AG20443 (cell line): ENCODE measurements at places on chromosomes 13 and 19.
A peak's percentile ranks its signal among the peaks of the same experiment; 100 is the strongest.

DNA sequence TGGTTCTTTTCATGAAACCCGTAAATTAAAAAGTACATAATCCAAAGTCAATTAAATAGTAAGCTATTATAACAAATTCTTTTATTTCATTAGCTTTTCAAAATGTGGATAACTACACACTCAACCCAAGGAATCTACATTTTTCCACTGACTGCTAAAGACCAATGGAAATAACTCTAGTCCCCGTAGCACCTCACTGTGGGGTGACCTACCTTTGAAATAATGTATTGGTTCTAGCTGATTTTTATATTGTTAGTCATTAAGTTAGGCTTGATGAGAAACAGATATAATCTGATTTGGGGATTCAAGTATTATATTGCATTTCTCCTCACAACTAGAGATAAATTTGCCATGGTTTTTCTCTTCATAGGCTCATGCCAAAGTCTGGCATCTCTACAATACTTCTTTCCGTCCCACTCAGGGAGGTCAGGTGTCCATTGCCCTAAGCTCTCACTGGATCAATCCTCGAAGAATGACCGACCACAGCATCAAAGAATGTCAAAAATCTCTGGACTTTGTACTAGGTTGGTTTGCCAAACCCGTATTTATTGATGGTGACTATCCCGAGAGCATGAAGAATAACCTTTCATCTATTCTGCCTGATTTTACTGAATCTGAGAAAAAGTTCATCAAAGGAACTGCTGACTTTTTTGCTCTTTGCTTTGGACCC lies 37.3 kb downstream of the KL start:
- peak; percentile 44 for DNase-seq

- no peak for DNase-seq
Measured at GRCh38 chr19:31594701-31595100, 245.5 kb upstream of the TSHZ3 start.

- DNase-seq = no peak
Measured at GRCh38 chr13:94232161-94232950, 247.1 kb downstream of the DCT start.

DNA sequence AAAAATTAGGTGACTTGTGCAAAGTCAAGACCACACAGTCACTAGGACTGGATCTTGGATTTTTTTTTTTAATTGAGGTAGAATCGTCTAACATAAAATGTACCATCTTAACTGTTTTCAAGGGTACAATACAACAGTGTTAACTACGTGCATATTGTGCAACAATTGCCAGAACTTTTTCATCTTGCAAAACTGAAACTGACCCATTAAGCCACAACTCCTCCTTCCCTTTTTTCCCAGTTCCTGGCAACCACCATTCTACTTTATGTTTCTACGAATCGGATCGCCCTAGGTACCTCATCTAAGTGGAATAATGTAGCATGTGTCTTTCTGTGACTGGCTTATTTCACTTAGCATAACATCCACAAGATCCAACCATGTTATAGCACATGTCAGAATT lies 37.5 kb upstream of the POMP start:
- DNase-seq = no peak

- peak; percentile 89 for DNase-seq
Measured at GRCh38 chr19:53977429-53977990, 13.9 kb upstream of the CACNG6 start.

- no peak for DNase-seq
Measured at GRCh38 chr19:38470788-38471480, 37.4 kb downstream of the RYR1 start.

DNA sequence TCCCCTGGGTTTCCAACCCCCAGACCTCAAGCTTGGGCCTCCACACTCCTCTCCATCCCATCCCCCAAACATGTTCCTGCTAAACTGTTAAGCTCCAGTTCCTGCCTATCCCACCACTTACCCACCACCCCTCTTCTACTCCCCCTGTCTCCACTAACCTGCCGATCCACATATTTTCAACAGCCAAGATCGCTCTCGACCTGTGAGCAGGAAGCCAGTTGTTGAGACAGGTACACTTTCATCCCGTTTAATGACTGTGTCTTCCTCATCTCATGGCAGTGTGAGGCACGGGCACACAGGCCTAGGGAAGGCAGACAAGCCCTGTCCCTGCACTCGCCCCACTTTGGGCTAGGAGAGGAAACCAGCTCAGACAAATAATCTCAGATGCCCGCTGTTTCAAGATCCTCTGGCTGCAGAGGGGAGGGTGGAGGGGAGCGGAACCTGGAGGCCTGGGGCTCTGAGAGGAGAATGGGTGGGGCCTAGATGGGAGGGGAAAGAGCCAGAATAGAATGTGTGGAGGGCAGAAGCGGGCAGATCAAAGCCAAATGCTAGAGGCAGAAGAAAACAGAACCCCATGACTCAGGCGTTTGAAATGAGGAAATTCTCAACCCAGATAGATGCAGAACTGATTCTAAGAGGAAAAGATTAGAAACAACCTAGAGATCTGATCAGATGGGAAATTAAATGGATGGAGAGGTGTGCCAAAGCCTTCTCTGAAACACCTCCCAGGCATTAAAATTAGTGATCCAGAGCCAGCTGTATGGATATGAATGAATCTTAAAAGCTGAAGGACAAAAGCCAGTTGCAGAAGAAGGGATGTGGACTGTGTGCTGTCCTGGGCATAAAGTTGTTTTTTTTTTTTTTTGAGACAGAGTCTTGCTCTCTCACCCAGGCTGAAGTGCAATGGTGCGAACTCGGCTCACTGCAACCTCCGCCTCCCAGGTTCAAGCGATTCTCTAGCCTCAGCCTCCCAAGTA lies 16.9 kb upstream of the CYP2S1 start:
- DNase-seq = peak; percentile 90

DNA sequence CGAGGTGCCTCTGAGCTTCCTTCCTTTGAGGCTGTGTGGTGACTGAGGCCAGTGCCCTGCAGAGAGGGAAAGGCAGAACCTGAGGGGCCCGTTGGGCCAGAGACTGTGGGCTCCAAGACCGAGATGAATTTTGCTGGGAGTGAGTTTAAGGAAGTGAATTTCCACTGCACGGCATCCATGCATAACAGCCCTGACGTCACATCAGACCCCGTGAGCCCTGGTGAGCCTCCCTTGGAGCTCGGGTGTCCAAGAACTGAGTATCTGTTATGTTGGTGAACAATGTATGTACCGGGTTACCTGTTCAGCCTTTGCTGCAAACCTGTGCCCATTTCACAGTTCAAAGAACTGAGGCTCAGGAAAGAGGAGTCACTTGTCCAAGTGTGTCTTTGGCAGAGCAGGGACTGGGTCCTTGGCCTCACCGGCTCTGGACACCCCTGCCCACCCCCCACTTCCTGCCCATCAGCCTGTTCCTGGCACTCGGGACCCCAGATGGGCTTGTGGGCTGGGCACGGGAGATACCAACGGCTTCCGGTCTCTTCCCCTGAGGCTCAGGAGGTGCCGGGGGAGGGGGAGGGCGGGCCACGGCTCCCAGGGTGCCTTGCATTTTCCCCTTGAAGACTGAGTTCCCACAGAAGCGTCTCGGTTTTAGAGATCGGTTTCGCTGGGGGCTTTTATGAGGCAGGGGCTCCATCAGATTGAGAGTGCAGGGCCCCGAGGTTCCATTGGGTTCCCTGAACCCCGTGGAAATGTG lies 33.7 kb downstream of the NFILZ start:
- no peak for DNase-seq

DNA sequence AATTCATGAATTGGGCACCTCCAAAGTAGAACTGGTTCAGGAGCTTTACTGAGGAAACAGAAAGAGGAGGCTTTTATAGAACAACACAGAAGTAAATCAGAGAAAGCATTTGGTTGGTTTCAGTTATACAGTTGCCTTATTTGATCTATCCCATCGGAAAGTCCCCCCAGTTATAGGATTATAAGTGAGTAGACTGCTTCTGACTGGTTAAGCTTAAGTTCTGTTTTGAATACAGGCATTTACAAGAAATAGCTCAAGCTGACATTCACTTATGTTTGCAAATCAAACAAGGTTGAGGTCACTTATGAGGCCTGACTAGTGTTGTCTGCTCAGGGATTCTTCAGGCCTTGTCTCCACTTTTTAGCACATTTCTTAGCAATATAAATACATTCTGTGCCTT lies 857.4 kb downstream of the EFNB2 start:
- DNase-seq = no peak

- DNase-seq = no peak
Measured at GRCh38 chr19:11269408-11269807, 7.1 kb upstream of the DOCK6 start.

- no peak for DNase-seq
Measured at GRCh38 chr19:32066056-32066455, 279.4 kb upstream of the ZNF507 start.

DNA sequence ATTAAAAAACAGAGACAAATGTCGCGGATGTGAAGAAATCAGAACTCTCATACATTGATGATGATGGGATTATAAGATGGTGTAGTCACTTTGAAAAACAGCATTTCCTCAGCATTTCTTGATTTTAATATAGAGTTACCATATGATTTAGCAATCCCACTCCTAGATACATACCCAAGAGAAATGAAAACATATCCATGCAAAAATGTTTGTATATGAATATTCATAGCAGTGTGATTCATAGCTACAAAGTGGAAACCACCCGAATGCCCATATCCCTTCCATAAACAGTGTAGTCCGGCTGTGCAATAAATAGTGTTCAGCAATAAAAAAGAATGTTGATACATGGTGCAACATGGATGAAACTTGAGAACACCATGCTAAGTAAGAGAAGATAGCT lies 44.6 kb downstream of the DPY19L3 start:
- DNase-seq = no peak

- DNase-seq = no peak
Measured at GRCh38 chr19:49091391-49092038, 6.3 kb downstream of the SNRNP70 start.

DNA sequence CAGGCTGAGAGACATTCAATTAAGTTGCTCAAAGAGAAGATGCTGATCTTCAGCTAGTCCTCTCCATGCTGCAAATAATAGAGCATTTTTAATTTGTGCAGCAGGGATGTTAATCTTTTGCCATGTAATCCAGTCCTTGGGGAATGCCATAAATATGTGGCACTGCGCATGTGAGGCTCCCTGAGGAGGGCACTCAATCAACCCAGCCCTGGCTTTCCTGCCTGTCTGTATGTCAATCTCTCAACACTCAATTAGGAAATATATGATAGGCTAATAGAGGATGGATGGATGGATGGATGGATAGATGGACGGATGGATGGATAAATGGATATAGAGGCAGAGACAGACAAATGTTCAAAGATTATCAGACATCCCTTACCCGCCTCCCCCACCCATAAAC lies 31.6 kb upstream of the POP4 start:
- DNase-seq = no peak

- no peak for DNase-seq
Measured at GRCh38 chr19:39814595-39814994, 19.4 kb downstream of the DYRK1B start.

DNA sequence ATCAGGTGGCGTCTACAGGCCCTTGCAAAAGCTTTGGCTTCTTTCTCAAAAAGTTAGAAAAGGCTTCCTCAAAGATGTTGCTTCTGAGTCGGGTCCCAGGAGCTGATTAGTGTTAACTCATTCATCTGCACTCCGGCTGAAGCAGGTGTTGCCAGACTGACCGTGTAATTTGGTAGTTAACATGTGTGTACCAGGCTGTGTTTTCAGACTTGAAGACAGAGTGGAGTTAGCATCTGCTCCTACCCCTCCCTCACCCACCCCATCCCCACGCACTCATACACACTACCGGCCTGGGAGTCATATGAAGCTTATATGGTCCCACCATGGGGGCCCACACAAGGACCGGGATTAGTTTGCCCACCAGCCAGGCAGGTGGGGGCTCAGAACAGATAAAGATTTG lies 111.5 kb downstream of the DNAJC15 start:
- DNase-seq = no peak

DNA sequence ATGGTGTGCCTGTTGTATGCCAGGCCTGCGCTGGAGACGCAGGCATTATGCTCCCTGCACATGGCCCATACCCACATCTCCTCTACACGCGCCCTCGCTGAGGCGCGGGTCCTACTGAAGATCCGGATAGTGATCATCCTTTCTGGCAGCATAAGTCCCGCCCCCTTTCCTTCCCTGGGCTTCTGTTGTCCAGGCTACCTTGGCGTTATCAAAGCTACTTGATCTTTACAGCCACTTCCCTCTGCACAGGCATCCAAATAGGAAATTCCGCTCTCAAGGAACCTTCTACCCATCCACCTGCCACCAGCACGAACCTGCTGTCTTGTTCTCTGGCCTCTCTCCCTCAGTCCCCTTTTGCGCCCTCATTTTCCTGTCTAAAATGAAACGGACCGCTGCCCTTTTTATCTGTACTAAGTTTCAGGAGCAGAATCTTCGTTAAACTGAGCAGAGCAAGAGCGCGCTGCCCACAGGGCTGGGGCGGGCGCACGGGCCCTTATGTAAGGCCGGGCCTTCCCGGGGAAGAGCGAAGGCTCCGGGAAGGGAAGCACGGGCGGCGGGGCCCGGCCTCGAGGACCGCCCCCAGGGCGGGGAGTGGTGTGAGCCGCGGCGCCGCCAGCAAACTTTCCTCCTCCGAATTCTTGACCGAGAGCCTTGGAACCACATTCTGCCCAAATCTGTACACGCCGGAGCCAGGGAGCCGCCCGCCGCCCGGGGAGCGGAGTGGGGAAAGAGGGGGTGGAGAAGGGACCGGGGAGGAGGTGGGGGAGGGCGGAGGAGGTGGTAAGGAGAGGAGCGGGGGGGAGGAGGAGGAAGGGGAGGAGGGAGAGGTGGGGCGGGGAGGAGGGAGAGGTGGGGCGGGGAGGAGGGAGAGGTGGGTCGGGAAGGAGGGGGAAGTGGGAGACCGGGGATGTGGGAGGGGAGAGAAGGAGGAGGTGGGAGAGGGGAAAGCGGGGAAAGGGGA lies 920 bp upstream of the UBE2L5 start:
- DNase-seq = peak; percentile 93

- DNase-seq = no peak
Measured at GRCh38 chr13:30984620-30985019, 52.2 kb downstream of the TEX26 start.

- DNase-seq = no peak
Measured at GRCh38 chr13:95570016-95570415, 17.5 kb downstream of the CLDN10 start.

GRCh38 chr13:34747507-34747906 lies 194.6 kb upstream of the NBEA start:
- DNase-seq = no peak

DNA sequence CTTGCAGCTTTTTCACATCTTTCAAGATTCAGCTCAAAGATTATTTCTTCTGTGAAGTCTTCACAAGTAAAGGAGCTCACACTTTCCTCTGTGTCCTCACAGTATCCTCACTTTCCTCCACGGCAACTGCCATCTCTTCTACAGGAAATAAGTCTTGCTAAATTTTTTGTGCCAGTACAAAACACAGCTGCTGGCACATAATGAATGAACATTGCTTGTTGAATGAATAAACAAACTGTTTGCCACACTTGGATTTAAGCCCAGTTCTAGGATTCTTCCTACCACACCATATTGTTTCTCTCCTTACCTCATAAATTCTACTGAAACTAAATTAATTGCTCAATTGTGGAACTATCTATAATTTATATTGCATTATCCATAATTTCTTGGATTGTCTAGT lies 59.5 kb downstream of the RAP2A start:
- no peak for DNase-seq

GRCh38 chr19:46513461-46514236 lies 18.0 kb upstream of the PNMA8B start:
- peak; percentile 92 for DNase-seq

- DNase-seq = no peak
Measured at GRCh38 chr19:29212356-29212647, 649 bp downstream of the UQCRFS1 start.
